Ascending aorta (tissue), 2 donors: ENCODE measurements at places on chromosomes 4 and X.

DNA sequence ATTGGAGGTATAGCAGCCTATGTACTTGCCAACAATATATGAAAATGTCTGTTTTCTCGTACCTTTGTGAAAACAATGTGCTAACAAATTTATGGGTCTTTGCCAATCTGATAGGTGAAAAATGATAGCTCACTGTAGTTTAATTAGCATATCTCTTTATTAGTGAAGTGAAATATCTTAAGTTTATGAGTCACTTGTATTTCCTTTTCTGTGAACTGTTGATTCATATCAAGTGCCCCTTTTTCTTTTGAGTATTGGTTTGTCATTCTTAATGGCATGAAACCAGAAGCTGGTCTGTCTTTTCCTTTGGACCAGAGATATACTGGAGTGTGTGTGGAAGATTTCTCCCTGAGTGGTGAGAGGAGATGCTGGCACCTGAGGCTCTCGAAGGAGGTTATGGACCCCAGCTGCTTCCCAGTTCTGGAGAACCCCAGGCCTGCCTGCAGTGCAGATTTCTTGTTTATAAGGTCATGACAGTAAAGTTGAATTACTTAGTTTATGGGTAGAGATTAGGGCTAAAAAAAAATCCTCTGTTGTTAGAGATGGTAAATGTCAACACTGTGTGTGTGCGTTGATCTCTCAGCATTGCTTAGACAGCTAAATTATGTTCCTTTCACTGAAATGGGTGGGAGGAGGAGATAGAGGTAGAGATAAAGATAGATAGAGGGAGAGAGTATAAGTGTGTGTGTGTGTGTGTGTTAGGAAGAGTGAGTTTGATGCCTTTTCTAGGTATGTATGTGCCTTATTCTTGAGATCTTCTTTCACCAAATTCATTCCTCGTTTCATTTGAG is 89.9 kb downstream of the REPS2 start:
- H3K36me3 ChIP-seq, result no peaks in the 10 kb centered on the region
- H3K4me1 ChIP-seq, result peaks cover 9% of the 10 kb centered on the region
- no peaks in the 10 kb centered on the region for H3K27me3 ChIP-seq
- DNase-seq, result no peak
- no peak overlapping the region for H3K27ac ChIP-seq

GRCh38 chrX:80511969-80512760 is 91.9 kb downstream of the TENT5D start:
- H3K27me3 ChIP-seq, result no peaks in the 10 kb centered on the region
- DNase-seq, result no peak
- H3K4me3 ChIP-seq, result no peak overlapping the region

GRCh38 chr4:88138561-88138960 is 19.9 kb downstream of the ABCG2 start:
- no peak overlapping the region for H3K27ac ChIP-seq
- H3K36me3 ChIP-seq, result no peaks in the 10 kb centered on the region
- DNase-seq, result no peak
- no peak overlapping the region for H3K4me3 ChIP-seq
- H3K4me1 ChIP-seq, result no peaks in the 10 kb centered on the region

DNA sequence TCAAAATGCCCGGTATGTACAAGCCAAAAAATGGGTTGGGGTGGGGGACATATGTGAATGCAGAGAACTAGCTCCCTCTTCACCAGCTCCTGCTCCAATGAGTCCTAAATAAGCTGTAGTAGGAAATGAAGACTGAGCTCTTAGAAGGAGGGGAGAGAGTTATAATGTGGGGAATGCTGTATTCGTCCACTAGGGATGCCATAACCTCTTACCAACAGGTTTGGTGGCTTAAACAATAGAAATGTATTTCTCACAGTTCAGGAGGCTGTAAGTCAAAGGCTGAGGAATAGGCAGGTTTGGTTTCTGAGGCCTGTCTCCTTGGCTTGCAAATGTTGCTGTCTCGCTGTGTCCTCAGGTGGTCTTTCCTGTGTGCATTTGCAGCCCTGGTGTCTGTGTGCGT is 4.4 kb upstream of the INPP4B start:
- no peaks in the 10 kb centered on the region for H3K4me1 ChIP-seq
- no peak overlapping the region for H3K27ac ChIP-seq
- no peak overlapping the region for H3K4me3 ChIP-seq
- no peak for DNase-seq
- H3K27me3 ChIP-seq, result no peaks in the 10 kb centered on the region

GRCh38 chr4:113756005-113756410 is 5.5 kb downstream of the CAMK2D start:
- no peak for DNase-seq
- no peaks in the 10 kb centered on the region for H3K36me3 ChIP-seq
- no peak overlapping the region for H3K4me3 ChIP-seq
- H3K27ac ChIP-seq, result no peak overlapping the region
- H3K27me3 ChIP-seq, result no peaks in the 10 kb centered on the region
- H3K4me1 ChIP-seq, result peaks cover 27% of the 10 kb centered on the region

- no peaks in the 10 kb centered on the region for H3K27me3 ChIP-seq
- no peak for DNase-seq
- H3K36me3 ChIP-seq, result no peaks in the 10 kb centered on the region
- no peak overlapping the region for H3K4me3 ChIP-seq
- H3K27ac ChIP-seq, result no peak overlapping the region
These were observed 52.2 kb downstream of the ABCG2 start for GRCh38 chr4:88106205-88106604.

GRCh38 chrX:12013211-12013618 is 125.1 kb upstream of the FRMPD4 start:
- no peaks in the 10 kb centered on the region for H3K36me3 ChIP-seq
- H3K27me3 ChIP-seq, result no peaks in the 10 kb centered on the region
- no peak for DNase-seq
- no peaks in the 10 kb centered on the region for H3K4me1 ChIP-seq
- no peak overlapping the region for H3K4me3 ChIP-seq

DNA sequence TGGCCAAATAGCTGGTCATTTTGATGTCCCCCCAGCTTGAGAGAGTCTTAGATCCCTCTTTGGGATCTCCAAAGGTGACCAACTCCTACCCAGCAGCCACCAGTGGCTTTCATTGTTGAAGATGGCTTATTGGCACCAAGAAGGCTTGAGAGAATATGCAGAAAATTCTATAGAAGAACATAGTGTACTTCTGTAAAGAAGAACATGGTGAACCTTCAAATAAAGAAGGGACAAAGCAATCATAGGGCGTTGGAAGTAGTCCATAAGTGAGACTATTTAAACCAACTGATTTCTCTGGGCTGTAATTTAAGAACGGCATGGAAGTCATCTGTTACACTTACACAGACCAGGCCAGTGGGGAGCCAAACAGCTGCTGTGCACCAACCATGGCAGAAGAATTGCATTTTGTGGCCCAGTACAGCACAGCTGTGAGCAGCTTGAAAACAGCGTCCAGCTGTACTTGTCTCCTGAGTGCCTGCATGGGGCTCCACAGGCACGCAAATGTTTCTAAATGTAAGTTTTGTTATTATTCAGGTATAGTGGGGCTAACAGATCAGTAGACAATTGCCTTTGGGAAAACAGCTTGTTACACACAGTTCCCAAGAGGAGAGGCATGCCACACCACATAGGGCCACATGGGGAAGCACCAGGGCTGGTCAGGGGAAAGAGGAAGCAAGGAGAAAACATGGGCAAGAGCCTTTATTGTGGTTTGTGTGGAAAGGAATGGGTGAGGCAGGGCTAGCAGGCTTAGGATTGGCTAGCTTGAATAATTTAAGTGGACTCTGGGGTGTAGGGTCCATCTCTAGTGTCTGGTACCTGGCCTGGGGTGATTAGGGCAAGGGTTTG is 125.0 kb downstream of the ARHGAP6 start:
- no peak overlapping the region for H3K4me3 ChIP-seq
- H3K27me3 ChIP-seq, result no peaks in the 10 kb centered on the region
- DNase-seq, result no peak
- H3K27ac ChIP-seq, result no peak overlapping the region
- H3K36me3 ChIP-seq, result no peaks in the 10 kb centered on the region

DNA sequence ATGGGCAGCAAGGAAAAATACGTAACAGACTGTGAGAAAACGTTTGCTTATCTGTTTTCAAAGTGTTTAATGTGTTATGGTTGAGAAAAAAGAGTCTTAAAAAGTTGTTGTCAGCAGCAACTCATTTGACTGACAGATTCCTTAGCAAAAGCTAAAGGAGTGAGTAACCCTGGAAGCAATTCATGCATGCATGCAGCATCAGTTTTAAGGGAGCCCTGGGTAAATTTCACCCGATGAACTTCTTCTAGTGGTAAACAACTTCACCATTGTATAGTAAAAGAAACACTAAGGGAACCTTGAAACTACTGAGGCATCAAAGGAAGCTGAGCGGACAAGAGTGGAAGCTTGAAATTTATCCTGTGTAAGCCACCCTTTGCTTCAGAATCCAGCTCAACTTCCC is 583.2 kb upstream of the INTU start:
- no peak overlapping the region for H3K27ac ChIP-seq
- no peak for DNase-seq
- no peaks in the 10 kb centered on the region for H3K4me1 ChIP-seq
- no peaks in the 10 kb centered on the region for H3K27me3 ChIP-seq
- H3K4me3 ChIP-seq, result no peak overlapping the region
- H3K36me3 ChIP-seq, result no peaks in the 10 kb centered on the region

- H3K4me1 ChIP-seq, result no peaks in the 10 kb centered on the region
- no peak overlapping the region for H3K27ac ChIP-seq
- DNase-seq, result no peak
- no peak overlapping the region for H3K4me3 ChIP-seq
- no peaks in the 10 kb centered on the region for H3K27me3 ChIP-seq
- H3K36me3 ChIP-seq, result no peaks in the 10 kb centered on the region
These were observed 46.0 kb downstream of the ATP8A1 start for GRCh38 chr4:42610941-42611340.

GRCh38 chrX:8520791-8521190 is 56.2 kb downstream of the VCX3B start:
- no peaks in the 10 kb centered on the region for H3K4me1 ChIP-seq
- no peak overlapping the region for H3K27ac ChIP-seq
- no peak overlapping the region for H3K4me3 ChIP-seq
- no peak for DNase-seq
- no peaks in the 10 kb centered on the region for H3K27me3 ChIP-seq

- no peak overlapping the region for H3K27ac ChIP-seq
- no peak overlapping the region for H3K4me3 ChIP-seq
- no peaks in the 10 kb centered on the region for H3K4me1 ChIP-seq
- DNase-seq, result no peak
- no peaks in the 10 kb centered on the region for H3K36me3 ChIP-seq
These were observed 99.4 kb downstream of the HPGD start for GRCh38 chr4:174422893-174423256.

DNA sequence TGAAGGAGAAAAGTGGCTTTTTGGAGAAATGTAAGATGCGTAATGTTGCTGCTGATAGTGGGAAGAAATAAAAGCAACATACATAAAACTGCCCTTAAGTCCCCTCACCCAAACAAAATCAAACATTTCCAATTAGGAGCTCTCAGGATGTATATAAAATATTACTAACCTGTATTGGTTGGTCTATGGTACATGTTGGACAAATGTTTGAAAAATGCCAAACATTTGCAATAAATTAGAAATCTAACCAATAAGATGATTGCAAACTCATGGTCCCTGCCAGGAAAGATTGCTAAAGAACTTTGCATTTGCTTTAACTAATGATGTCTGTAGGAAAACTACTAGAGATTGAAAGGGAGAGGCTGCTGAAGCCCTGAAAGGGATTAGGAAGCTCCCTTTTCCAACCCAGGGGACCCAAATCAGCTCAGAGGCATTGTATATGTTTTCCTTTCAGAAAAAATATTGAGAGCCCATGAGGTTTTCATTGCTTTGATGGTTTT is 1.8 kb downstream of the SFRP2 start:
- H3K27ac ChIP-seq, result no peak overlapping the region
- H3K27me3 ChIP-seq, result peaks cover 28% of the 10 kb centered on the region
- no peak overlapping the region for H3K4me3 ChIP-seq
- no peak for DNase-seq

DNA sequence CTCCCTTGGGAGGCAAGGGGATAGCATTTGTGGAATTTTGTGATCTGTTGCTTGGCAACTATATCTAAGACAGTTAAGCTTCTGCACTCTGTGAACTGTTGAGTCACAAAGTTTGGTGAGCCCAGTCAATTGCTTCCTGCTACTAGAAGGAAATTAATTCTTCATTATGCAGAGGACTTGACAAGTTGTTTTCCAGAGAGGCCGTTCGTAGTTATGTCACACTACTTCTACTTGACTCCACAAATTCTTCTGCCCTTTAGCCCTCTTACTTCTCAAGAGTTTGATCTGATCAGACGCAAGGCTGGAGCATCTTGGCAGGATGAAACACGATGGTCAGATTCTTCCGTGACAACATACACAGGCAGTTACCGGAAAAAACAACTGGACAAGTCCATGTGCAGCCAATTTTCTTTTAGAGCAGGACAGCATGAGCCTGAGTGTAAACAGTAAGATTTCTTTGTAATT is at the start of gene C4orf51:
Gene C4orf51 (plus strand): TSS at position 156 of the 465 bp plus-strand sequence. CDS start 58 bp downstream, at position 214.
- H3K4me1 ChIP-seq, result peaks cover 5% of the 10 kb centered on the region
- DNase-seq, result no peak
- peak within 1 kb of the TSS; percentile 25 for H3K27ac ChIP-seq
- no peaks in the 10 kb centered on the region for H3K27me3 ChIP-seq
- H3K36me3 ChIP-seq, result no peaks in the 10 kb centered on the region

DNA sequence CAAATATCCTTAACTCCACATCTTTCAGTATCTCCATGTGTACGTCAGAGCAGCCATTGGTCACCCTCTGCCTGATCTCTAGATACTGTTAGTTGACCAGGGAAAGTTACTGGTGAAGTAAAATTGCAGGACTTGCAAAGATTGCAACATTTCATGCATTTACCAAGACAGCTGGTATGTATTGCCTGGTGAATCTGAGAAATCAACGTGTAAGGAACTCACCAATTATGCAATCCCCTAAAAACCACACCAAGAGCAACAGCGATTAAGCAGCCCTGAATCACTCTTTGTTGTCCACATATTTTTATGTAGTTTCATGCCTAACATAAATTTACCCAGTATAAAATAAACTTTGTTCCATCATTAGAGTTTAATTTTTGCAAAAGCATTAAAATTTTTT is 271.2 kb downstream of the NLGN4X start:
- H3K36me3 ChIP-seq, result no peaks in the 10 kb centered on the region
- no peak for DNase-seq
- H3K4me3 ChIP-seq, result no peak overlapping the region
- no peaks in the 10 kb centered on the region for H3K4me1 ChIP-seq

GRCh38 chrX:22674932-22675331 is 324.8 kb upstream of the DDX53 start:
- no peaks in the 10 kb centered on the region for H3K27me3 ChIP-seq
- no peaks in the 10 kb centered on the region for H3K36me3 ChIP-seq
- H3K27ac ChIP-seq, result no peak overlapping the region
- H3K4me3 ChIP-seq, result no peak overlapping the region
- DNase-seq, result no peak
- no peaks in the 10 kb centered on the region for H3K4me1 ChIP-seq

- DNase-seq, result no peak
- no peak overlapping the region for H3K4me3 ChIP-seq
- H3K4me1 ChIP-seq, result peaks cover 7% of the 10 kb centered on the region
- H3K36me3 ChIP-seq, result peaks cover 8% of the 10 kb centered on the region
- H3K27me3 ChIP-seq, result no peaks in the 10 kb centered on the region
- H3K27ac ChIP-seq, result no peak overlapping the region
These were observed 320.6 kb downstream of the ARHGAP10 start for GRCh38 chr4:148052448-148052847.
